ENCODE measurements at places on chromosomes 6 and 20.

DNA sequence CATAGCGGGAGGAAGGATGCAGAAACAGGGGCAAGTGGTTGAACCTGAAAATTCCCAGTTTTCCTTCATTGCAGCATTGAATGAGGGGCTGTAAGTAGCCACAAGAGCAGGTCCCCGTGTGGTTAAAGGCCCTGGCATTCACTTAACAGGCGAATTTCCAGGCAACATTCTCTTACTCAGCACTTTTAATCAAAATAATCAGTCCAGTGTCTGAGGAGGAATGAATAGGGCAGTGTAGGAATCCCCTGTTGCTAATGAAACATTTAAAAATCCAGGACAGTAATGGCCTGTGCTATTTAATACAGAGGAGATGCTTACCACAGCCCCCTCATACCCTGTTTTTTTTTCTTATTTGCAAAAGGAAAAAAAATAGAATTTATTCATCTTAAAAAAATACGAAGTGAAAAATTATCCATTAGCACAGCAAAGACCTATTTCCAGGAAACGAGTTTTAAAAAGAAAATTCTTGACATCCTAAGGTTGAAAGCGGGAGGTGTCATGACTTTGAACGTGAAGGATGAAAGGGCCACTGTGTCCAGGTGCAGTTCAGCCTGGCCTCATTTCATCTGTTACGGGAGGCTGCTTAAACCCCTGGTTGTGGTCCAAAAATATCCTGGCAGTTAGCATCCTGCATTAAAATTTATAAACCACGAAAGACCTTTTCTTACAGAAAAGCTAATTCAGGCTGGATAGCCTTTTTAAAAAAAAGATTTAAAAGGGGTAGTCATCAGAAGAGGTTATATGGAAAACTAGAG lies 20.2 kb downstream of the MYLK4 start:
- DNase-seq: no peak

- no peak for DNase-seq
Observed at GRCh38 chr6:1482381-1483166, 93.2 kb downstream of the FOXF2 start.

DNA sequence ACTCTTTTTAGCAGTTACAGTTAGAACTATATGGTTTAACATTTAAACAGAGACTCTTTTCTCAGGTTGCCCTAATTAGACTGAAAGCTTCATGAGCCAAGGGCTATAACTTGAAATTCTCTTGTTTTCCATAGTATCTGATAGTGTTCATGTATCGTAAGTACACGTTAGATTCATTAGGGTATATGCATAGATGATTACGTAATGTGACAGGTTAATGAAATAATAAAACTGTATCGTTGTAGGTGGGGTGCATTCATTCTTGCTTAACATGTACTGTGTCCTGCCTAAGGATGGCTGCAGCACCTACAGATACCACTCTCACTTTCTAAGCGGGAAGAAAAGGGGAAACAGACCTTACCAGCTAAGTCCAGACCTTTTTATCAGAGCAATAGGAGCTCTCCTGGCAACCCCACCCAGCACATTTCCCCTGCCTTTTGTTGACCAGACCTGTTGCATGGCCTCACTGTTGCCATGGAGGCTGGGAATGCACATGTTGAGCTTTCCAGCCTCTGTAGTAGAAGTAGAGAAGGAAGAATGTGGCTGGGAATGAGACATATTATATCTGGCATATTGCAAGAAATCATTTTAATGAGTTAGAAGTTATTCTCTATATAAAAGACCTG lies 83.0 kb downstream of the MAP3K4 start:
- DNase-seq: no peak

GRCh38 chr6:11329726-11330412 lies 97.4 kb upstream of the NEDD9 start:
- DNase-seq: no peak

DNA sequence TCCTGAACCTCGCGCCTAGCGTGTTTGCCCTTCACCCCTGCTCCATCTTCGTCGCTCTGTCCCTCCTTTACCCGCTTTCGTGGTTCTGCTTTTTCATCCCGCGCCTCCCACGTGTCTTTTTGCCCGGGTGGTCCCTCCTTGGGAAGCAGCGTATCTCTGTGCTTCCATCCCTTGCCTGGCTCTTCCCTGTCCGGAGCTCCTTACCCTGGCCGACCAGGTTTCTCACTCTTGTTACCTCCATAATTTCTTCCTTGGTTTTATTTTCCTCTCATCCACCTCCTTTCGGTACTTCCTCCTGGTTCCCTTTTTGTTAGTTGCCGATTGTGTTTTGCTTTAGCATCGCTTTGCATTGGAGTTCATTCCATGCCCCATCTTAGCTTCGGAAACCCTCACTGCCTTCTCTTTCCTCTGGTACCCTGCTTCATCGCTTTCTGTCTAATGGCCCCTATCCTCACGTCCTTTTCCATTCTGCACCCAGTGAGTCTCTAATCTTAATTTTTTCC lies 735 bp downstream of the FAM135A start:
- no peak for DNase-seq

DNA sequence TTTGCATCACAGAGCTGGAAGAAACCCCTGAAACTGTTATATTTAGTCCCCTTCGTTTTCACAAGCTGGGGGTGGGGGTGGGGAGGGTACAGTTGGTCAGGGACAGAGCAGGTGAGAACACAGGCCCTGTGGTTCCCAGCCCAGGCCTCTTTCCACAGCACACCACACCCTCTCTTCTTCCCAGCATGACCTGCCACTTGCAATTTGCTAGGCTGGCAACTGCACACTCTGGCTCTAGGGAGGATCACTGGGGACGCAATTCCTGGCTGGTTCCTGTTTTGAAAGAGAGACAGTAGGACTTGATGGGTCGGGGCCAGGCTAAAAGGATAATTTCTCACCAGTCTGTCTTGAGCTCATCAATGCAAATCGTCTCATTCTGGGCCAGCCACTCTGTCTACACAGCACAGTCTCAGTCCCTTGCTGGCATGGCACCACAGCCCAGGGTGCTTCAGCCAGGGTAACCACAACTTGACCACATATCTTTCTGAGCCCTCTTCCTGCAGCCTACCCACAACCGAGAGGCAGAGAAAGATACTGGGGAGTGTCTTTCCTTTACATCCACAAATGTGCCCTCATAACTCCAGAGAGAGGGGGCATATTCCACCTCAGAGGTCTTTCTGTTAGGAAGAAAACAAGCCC lies 41.7 kb upstream of the EMILIN3 start:
- no peak for DNase-seq

DNA sequence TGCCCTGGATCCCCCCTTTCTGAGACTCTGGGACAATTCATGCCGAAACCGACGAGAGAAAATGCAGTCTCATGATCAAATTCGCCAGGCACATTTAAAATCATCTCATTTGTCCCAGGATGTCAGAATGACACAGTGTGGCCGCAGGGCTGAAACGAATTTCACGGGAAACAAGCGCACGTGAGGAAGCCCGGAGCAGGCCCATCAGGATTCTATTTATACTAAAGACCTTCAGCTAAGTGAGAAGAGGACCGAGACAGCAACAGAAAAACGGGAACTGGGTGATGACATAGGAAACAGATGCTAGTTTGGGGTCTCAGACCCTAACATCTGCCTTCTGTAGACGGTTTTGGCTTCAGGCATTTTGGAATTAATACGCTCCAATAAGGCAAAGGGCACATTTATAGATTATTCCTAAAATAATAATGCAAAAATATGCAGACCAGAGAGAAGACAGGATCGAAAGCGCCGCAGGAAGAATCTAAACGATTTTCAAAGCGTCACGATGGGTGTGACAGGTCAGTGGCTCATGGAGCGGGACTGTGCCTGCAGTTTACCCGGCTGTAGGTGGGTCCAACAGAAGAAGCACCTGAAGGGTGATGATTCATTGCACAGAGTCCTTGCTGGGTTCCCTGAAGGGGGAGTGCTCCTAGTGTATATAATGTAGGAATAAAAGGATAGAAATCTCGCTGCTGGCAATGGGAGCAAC lies 80.8 kb upstream of the MPC1 start:
- DNase-seq: no peak

GRCh38 chr6:163529605-163530004 lies 115.1 kb downstream of the QKI start:
- no peak for DNase-seq

DNA sequence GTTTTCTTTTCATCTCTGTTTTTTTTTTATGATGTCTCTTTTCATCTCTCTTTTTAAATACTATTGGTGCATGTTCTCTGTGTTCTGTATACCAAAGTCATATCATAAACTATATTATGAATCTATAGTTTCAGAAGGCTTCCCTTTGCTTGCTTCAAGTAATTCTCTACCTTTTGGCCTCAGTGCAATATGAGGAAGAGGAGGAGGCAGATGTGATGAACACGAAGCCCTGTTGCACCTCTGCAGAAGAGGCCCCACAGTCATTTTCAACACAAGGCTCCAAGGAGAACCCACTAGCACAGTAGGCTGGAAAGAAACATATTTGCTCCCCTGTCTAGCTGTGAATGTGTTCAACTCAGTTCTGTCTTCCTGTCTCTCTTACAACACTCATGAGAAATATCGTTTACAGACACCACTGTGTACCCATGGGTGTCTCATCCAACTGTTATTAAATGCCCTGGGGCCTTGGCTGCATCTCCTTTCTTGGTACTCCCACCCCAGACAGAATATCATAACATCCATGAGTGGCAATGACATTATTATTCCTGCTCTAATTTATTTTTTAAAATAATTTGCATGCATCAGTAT lies 122.6 kb upstream of the SHLD1 start:
- DNase-seq: no peak

DNA sequence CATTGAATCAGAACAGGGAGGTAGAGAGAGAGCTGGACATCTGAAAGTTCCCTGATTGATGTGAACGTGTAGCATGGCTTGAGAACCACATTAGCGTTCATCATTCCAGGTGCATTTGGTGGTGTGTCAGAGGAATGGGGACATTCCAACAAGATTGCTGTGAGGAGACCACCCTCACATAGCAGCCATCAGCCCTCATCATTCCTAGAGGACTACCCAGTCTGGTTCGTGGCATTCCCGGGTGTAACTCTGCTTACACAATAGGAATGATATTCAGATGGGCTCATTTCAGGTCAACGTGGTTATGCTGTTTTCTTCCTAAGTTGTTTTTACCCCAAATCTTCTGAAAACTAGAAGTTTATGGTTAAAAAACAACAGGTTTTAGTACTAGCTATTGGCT lies 62.2 kb upstream of the KLHL31 start:
- no peak for DNase-seq
